Stomach (tissue), 19 donors: ENCODE measurements at places on chromosomes 7 and 10. TPM values are rescaled to one million over a fixed set of nuclear protein-coding genes. Genes with fewer than 3 reads are reported as not detected.

- H3K4me3 ChIP-seq: no peak overlapping the region
- peaks cover 28% of the 10 kb centered on the region for H3K4me1 ChIP-seq
- no peaks in the 10 kb centered on the region for H3K36me3 ChIP-seq
- H3K27ac ChIP-seq: no peak overlapping the region
- H3K27me3 ChIP-seq: peaks cover 99% of the 10 kb centered on the region
Observed at GRCh38 chr10:8057636-8058273, 3.3 kb downstream of the GATA3 start.

DNA sequence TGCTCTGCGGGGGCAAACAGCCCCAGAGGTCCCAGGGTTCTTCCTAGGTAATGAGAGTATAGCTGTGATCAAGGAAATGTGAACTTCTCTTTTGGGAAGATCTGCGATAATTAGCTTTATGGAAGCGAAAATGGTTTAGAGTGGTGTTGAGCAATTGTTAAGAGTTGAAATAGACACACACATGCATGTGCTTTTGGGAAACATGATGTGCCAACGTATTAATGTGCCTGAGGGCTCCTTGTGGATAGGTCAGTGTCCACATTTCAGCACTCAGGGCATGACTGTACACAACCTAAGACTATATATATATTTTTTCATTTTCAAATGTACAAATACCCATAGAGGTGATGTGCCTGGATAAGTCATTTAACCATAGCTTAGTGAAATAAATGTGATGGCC, 67.0 kb downstream of the GSDME start:
- H3K4me3 ChIP-seq: no peak overlapping the region
- H3K4me1 ChIP-seq: no peaks in the 10 kb centered on the region
- no peak overlapping the region for H3K27ac ChIP-seq
- DNase-seq: no peak
- H3K27me3 ChIP-seq: no peaks in the 10 kb centered on the region
- H3K36me3 ChIP-seq: peaks cover 4% of the 10 kb centered on the region

DNA sequence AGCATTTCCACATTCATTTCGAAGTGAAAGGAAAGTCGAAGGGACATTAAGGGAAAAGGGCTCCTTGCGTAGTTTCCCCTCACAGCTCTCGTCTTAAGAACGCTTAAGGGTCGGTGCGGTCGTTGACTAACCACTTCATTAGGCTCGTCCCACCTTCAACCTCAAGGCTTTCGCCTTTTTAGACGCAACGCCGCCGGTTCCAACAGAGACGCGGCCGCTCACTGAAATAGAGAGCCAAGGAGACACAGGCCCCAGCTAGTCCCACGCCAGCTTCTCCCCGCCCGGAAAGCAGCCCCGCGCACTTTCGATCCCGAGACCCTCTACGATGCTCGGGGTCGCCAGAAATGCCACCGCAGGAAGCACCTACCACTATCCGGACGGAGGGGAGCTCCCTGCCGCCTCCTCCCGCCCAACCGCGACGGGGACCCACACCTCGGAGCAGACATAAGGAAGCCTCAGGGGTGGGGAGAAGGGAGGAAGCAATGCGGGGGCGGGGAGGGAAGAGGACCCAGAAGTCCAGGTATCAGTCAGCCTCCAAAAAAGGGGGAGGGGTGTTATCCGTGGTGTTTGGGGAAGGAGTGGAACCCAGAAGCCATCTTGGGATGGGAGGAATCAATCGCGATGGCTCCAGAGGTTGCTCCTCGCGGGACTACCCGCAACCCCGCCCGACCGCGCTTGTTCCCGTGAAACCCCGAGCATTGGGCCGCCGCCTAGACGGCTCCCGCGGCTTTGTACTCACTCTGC, 559 bp downstream of the TRA2A start:
- peak overlapping the region; percentile 97 for H3K27ac ChIP-seq
- H3K4me1 ChIP-seq: peaks cover 49% of the 10 kb centered on the region
- H3K4me3 ChIP-seq: peak overlapping the region; percentile 79
- no peaks in the 10 kb centered on the region for H3K36me3 ChIP-seq

DNA sequence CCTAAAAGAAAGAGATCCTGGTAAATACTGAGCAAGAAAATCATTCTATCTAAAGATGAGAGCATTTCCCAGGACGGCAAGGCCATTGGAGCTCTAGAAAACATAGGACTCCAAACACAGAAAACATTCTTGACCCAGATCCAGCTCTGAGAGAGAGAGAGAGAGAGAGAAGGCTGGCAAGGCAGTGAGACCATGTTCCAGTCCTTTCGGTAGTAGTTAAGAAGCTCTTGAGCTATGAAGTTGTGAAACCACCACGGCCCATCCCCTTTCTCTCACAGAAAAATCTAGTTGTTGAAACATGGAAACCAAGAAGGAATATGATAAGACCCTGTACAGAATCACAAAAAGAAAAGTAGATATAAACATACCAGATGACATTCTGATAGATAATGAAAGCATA, 212.4 kb upstream of the NPSR1 start:
- H3K4me1 ChIP-seq: no peaks in the 10 kb centered on the region
- H3K27me3 ChIP-seq: no peaks in the 10 kb centered on the region
- no peak for DNase-seq

The TPK1 gene
- 1.8 TPM for total RNA-seq

DNA sequence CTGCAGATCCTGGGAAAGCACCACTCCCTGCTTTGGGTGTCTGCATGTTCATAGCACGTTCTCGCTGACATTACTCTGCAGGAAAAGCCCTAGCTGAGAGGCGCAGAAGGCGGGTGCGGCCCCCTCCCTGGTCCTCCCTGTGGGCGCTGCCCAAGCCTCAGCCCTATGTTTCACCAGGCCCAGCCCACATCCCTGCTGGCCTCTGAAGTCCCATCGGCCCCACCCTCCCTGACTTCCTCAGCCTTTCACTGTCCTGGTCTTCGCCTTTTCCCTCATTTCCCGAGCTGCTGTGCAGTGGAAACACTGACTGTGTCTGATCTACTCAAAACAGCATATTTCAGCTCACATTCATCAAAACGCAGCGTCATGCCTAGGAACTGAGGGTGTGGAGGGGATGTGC, 36.3 kb upstream of the DIP2C start:
- no peak overlapping the region for H3K27ac ChIP-seq
- peak; percentile 11 for DNase-seq

The PBLD gene
- total RNA-seq: 19.3 TPM

The ODAD2 gene
- 0.37 TPM for total RNA-seq

GRCh38 chr10:118965645-118966044, 63.9 kb upstream of the NANOS1 start:
- no peaks in the 10 kb centered on the region for H3K36me3 ChIP-seq
- no peaks in the 10 kb centered on the region for H3K27me3 ChIP-seq
- DNase-seq: no peak

DNA sequence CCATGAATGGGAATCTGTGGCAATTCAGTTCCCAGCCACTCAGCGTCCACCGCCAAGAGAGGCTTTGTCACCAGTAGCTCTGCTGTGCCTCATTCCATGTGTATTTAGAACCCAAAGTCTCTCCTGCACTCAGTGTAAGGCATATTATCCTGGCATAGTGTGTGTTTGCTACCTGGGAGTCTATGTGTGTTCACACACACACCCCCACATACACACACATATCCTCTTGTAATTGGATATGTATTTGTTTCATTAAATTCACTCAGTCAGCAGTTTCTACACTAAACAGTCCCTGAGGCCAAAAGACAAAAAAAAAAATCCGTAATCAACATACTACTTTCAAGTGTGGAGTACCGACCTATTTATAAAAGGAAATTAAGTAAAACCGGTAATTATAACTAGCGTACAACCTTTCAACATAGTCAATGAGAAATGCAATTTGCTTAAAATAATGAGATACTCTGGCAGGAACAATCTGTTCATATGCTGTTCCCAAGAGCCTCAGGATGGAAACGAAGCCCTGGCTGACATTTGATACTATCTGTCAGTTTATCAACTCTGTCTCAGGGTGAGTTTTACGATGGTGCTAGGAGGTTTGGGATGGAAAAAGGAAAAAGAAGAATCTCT, 425.8 kb upstream of the CELF2 start:
- no peaks in the 10 kb centered on the region for H3K27me3 ChIP-seq
- H3K4me1 ChIP-seq: no peaks in the 10 kb centered on the region
- no peaks in the 10 kb centered on the region for H3K36me3 ChIP-seq
- DNase-seq: no peak
- no peak overlapping the region for H3K4me3 ChIP-seq

GRCh38 chr10:9175200-9175599, 1120.7 kb downstream of the GATA3 start:
- H3K4me1 ChIP-seq: no peaks in the 10 kb centered on the region
- no peaks in the 10 kb centered on the region for H3K27me3 ChIP-seq
- H3K4me3 ChIP-seq: no peak overlapping the region
- H3K27ac ChIP-seq: no peak overlapping the region
- no peaks in the 10 kb centered on the region for H3K36me3 ChIP-seq

GRCh38 chr7:36154255-36155212, 1.5 kb downstream of the EEPD1 start:
- H3K4me3 ChIP-seq: peak overlapping the region; percentile 60
- H3K27me3 ChIP-seq: no peaks in the 10 kb centered on the region
- peak overlapping the region; percentile 90 for H3K27ac ChIP-seq
- H3K4me1 ChIP-seq: peaks cover 45% of the 10 kb centered on the region

The EPHA1 gene
- total RNA-seq: 12.5 TPM

The HOXA4 gene
- 0.87 TPM for total RNA-seq

DNA sequence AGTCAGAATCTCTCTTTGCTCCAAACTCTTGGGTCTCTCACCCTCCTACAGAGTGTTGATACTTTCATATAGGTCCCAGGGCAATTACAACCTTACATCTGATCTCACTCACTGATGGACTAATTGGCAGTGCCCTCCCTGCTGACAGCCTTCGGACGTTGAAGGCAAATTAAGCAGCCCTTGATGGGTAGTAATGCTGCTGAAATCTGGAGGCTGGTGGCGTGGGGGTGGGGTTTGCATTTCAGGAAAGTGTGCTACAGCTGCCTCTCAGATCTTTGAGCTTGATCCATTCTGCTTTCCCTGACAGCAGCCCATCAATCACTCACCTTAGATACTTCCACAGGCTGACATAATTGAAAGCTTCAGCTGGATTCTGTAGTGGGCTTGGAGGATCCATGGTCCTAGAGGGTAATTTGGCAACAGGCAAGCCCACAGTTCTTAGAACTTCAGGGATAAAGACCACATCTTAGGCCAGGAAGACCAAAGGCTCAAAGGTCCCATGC, 349.1 kb upstream of the PODXL start:
- H3K36me3 ChIP-seq: no peaks in the 10 kb centered on the region
- no peak overlapping the region for H3K27ac ChIP-seq
- H3K27me3 ChIP-seq: no peaks in the 10 kb centered on the region
- DNase-seq: no peak
- H3K4me3 ChIP-seq: no peak overlapping the region

DNA sequence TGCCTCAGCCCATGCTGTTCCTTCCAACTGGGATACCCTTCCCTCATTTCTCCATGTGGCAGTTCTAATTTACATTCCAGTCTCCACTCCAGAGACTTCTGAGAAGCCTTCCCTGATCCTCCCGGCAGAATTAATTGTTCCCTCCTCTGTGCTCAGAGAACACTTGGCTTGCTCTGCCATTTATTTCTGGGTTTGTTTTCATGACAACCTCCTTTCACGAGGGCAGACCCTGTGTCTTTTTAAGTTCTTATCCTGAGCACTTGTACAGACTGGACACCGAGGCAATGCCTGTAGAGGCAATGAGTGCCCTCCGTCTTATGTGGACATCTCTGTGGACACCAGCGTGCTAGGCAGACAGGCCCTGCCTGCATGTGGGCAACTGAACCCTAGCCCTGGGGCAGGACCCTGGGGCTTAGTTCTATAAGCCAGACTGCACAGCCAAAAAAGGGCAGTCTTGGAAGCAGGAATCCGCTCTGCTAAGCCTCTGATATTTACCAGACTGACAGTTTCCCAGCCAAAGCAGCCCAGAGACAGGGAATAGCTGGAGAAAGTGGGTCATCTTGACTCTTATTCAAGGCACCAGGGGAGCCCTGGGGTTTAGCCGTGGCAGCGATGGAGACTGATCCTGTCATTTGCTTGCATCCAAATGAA, 474.0 kb downstream of the RPS24 start:
- no peak overlapping the region for H3K4me3 ChIP-seq
- H3K36me3 ChIP-seq: no peaks in the 10 kb centered on the region
- peaks cover 6% of the 10 kb centered on the region for H3K4me1 ChIP-seq
- no peak overlapping the region for H3K27ac ChIP-seq
- DNase-seq: peak; percentile 63

DNA sequence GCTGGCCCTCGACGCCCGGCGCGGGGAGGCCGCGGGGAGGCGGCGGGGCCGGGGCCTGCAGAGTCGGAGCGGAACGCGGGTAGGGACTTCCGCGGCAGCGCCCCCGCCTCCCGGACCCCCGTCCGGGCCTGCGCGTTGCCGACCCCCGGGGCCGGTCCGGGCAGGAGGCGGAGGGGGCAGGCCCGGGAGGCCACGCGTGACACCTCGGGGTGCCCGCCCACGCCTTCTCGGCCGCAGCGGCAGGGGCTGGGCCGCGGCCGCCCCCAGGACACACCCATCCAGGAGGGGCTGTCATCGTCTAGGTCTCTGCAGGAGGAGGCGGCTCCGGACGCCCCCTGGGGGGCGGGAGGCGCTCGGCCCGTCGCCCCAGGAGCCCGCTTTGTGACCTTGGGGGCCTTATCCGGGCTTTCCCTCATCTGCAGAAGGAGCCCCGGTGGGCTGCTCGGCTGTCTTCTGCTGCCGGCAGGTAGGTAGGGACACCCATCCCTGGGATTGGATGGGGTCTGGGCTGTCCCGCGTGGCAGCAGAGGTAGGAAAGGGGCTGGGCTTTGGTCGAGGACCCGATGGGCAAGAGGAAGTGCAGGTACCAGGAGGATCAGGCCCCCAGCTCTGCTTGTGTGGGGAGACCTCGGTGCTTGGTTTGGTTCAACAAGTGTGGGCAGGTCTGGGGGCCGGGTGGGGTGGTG, 569 bp downstream of the ZNF316 start:
- peaks cover 23% of the 10 kb centered on the region for H3K4me1 ChIP-seq
- H3K27ac ChIP-seq: peak overlapping the region; percentile 35
- peaks cover 28% of the 10 kb centered on the region for H3K36me3 ChIP-seq
- H3K4me3 ChIP-seq: peak overlapping the region; percentile 95
- DNase-seq: peak; percentile 70

The OPN1SW gene
- not detected for total RNA-seq

DNA sequence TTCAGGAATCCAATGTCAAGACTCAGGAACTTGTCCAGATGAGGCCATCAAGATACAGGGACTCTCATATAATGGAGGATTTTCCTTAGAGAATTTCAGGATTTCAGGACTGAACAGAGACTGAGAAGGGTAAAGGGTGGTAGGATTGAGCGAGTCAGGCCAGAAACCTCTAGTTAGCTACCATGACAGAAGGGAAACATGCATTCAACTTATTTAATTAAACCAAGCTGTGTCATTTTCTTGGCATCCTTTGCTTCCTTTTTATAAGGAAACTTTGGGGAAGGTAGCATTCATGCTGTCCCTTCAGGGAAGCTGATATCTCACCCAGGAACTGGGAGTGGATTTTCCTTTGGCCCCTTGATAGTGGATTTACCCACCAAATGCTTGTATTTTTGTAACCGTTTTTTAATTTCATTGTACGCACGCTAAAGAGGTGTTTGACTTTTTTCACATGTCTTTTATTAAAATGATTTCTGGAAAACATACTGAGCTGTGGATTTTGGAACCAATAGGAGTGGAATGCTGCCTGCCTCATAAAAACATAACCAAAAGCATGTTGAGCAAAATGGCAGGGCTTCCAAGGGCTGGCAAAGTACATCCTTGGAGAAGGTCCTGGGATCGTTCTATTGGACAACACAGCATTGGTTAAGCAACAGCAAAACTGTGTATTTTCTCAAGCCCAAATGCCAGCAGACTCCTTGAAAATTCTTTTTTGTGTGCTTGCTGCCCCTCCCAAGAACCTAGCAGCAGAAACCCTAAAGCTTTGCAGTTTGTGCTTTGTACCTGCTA, 104.5 kb downstream of the CXCL12 start:
- no peaks in the 10 kb centered on the region for H3K4me1 ChIP-seq
- no peaks in the 10 kb centered on the region for H3K36me3 ChIP-seq
- no peak overlapping the region for H3K4me3 ChIP-seq
- no peak overlapping the region for H3K27ac ChIP-seq
